ENCODE measurements at places on chromosomes 1 and 21.

DNA sequence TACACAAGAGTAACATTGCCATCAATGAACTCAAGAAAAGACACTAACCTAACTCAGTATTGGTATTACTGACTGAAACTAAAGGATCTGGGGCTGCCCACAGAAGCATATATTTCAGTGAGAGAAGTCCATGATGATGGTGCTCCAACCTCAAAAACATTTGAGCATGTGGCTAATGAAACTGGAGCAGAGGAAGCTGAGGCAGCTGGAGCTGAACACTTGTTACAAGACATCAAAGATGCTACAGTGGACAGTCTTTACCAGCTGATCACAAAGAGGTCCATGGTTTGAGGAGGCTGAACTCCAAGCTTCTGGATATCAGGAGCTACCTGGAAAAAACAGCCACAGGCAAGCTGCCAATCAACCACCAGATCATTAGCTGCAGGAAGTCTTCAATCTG lies 42.2 kb upstream of the TTC39A start:
- no peak for DNase-seq

DNA sequence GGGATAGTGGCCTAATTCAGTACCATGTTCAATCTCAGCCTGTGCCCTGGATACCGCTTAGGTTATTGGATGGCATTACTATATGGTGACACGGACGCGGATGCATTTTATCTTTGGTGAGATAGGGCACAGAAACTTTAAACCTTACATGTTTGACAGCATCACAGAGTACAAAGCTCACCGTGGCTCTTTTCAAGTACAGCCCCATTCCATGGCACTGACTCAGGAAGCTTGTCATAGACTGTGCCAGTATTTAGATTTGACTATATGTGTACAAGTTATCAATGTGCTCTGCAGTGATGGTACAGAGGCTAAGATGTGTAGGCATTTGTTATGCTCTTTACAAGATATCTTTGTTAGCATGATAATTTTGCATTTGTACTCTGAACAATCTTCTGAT lies 169.0 kb downstream of the RYR2 start:
- no peak for DNase-seq

- DNase-seq, result no peak
These were observed 15.6 kb upstream of the THEM4 start for GRCh38 chr1:151924691-151925587.

- DNase-seq, result no peak
These were observed 1372.9 kb upstream of the ADGRL2 start for GRCh38 chr1:80427881-80428280.

- DNase-seq, result no peak
These were observed 2.4 kb downstream of the CD84 start for GRCh38 chr1:160576884-160577283.

- DNase-seq, result no peak
These were observed 7.1 kb downstream of the FOXO6 start for GRCh38 chr1:41368366-41368765.

DNA sequence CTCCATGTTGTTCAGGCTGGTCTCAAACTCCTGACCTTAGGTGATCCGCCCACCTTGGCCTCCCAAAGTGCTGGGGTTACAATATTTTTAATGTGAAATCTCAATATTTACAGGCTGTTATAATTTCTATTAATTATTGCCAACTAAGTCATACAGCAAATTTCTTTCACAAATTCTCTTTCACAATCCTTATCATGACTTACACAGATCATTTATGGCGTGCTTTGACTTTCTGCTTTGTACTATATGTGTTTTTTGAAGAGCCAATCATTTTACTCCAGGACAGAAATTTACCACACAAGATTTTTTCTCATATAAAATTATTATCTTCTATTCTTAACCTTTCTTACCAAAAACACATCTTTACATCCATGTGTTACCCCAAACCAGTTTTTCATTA lies 1729.9 kb downstream of the NCAM2 start:
- no peak for DNase-seq

GRCh38 chr1:181656491-181656890 lies 173.2 kb downstream of the CACNA1E start:
- no peak for DNase-seq

DNA sequence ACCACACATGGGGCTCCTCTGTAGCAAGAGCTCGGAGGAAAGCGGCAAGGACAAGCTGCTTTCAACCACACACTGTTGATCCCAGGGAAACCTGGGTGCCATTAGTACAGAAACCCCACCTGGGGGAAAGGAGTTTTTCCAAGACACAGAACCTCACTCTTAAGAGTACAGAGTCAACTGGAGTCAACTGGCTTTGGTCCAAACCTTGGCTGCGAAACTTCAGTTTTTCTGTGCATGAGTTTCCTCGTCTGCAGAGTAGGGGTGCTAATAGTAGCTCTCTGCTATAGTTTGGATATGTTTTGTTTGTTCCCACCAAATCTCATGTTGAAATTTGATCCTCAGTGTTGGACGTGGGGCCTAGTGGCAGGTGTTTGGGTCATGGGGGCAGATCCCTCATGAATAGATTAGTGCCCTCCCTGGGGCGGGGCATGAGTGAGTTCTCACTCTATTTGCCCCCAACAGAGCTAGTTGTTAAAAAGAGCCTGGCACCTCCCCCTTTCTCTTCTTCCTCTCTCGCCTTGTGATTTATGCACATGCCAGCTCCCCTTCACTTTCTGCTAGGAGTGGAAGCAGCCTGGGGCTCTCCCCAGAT lies 161.1 kb downstream of the PIGK start:
- no peak for DNase-seq

- DNase-seq, result no peak
These were observed 27.6 kb downstream of the SNX27 start for GRCh38 chr1:151639466-151639865.
